NCI-H2107 (cell line): ENCODE measurements at places on chromosomes 1 and 21.

- no peak for DNase-seq
These were observed 22.6 kb downstream of the PHACTR4 start for GRCh38 chr1:28392027-28392652.

DNA sequence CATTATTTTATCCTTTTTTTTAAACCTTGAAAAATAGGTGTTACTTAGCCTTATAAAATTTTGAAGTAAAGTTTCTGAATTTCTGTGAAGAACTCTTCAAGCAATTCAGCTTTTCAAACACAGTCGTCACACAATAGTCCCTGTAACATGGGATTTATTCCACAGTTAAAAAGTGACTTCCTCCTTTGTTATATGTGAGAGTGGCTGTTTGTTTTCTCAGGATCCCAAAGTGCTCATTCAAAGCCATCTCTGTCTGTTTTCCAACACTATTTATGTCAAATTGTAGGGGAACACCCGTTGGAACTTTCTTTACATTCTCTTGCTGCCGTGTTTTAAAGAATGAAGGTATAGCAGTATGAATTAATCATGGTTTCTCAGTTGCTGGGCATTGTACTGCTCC lies 80.8 kb upstream of the GPR52 start:
- DNase-seq: no peak

DNA sequence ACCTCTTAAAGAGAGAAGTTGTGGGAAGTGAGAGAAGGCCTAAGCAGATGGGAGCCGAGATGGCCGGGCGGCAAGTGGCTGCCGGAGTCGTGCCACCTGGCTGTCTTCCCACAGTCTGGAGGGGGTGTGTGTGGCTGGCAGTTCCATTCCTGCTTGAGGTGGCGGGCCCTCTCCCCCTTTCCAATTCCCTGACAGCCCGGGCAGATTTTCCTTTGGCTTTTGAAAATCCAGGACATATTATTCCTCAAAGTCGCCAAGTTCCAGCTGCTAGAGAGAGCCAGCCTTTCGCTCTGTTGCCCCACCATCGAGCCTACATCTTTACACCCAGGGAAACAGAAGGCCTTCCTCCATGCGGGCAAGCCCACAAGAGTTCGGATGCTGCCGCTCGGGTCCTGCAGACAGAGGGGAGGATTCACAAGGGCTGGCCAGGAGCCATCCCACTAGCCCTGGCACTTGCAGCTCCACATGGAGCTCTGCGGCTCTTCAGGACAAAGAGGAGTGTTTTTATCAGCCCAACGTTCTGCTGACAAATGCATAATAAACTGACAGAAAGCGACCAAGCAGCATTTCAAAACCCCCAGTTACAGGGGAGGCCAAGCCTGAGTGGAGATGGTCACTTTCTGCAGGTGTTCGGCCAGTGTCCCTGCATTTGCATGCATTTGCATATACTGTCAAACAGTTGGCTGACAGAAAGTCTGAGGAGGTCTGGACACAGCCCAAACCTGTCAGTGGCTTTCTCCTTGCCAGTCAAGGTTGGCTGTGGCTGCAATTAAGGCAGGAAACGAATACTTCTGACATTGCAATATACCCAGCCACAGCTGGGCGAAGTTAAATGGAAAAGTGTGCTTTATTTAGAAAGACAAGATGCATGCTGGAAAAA lies 45.9 kb downstream of the OLIG1 start:
- DNase-seq: no peak

GRCh38 chr1:179129702-179130473 lies 48.0 kb downstream of the TOR3A start:
- DNase-seq: no peak

GRCh38 chr1:22487781-22488180 lies 36.1 kb downstream of the ZBTB40 start:
- DNase-seq: no peak

DNA sequence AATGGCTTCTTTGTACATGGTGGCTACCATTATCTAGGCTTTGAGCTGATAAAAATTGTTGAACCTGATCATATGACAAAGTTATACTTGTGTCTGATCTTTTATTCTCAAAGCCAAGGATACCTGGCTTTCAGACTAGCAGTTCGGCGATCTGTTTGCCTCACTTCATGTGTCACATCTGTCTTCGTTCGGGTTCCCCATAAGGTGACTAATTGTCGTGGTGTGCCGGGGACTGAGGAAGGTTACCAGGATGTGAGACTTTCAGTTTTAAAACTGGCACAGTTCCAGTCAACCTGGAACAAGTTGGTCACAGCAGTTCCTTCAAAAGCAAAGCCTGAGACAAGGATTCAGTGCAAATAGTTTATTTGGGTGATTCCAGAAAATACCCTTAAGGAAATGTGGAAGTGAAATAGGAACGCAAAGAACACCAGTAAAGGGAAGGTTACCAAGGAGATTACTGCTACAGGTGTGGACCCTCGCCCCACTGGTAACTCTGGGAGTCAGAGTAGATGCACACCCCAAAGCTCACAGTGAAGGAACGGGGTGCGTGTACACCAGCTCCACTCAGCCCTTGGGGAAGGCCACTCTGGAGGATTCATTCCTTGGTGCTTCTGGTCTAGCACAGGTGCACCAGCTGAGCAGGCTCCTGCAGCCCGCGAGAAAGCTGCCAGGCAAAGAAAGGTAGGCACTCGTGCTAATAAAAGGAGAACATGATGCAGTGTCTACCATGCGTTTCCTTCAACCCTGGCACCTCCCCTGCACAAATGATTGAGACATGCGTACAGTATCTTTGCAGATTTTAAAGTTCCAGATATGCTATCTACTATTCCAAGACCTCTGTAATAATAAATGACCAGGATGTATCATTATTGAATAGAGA lies 69.0 kb downstream of the VWA5B1 start:
- DNase-seq: no peak

GRCh38 chr21:46195595-46196195 lies 11.4 kb upstream of the SPATC1L start:
- DNase-seq: no peak

DNA sequence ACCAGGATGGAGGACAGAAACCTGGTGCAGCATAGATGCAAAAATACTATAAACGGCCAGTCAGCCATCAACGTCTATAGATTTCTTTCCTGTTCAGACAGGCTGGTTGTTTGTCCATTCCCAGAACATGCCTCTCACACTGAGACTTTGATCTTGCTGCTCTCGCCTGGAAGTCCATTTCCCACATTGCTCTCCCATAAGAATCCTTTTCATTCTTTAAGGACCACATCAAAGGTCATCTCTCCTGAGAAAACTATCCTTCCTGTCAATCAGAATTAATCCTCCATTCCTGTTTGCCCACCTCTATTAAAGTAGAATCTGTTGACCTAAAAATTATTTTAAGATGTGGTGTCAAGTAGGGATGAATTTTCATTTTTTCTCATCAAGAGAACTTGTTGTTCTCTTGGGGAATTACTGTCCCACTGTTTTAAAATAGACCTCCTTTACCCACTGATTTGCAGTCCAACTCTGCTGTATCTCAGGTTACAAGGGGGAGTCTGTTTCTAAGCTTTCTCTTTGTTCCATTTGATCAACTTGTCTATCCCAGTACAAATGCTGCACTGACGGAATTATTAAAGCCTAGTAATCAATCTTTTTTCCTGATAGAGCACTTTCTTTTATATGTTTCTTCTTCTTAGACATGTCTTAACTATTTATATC lies 172.7 kb downstream of the PATJ start:
- DNase-seq: no peak

GRCh38 chr1:41245659-41246058 lies 3.6 kb upstream of the SCMH1 start:
- no peak for DNase-seq

- DNase-seq: no peak
These were observed 37.6 kb downstream of the OR10R2 start for GRCh38 chr1:158509471-158510156.

- DNase-seq: no peak
These were observed 13.4 kb downstream of the C1orf174 start for GRCh38 chr1:3886691-3887090.

DNA sequence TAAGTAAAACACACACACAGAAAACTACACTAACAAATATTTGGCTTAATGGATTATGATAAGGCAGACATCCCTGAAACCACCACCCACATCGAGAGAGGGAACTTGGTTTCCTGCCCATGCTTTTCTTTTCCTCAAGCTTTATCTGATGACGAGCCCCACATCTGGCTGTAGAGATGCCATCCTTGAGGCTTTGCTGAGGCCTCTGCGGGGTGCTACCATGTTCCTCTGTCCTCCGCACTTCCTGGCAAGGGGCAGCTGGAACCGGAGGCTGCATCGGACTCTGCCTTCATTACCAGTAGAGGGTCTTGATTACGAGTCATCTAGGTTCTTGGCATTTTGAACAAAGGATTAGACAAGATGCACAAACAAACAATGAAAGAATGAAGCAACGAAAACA lies 21.7 kb upstream of the C1orf174 start:
- DNase-seq: no peak

DNA sequence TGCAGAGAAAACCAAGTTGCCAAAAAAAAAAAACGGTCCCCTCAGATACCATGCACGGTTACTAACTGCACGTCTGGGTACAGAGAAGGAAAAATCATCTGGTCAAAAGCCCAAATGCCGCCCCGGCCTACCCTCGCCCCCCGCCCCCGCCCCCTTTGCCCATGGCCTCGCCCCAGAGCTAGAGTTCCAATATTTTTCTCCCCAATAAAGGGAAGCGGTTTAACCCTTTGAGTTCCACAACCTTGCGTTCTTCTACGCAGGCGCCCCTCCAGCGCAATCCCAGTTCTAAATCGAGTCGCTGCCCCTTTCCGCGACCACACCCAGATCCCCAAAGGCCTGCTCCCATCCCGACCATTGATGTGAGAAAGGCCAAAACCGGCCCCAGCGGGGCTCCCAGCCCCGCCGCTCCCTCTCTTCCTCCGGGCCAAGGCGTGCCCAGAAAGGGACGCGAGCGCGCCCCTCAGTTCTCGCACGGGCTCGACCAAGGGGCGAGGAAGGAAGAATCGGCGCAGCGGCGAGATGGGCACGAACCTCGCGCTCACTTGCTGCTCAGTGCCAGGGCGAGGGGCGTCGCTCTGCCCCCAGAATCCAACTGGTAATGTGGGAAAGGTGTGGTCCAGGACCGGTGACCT lies 797 bp downstream of the WDR47 start:
- no peak for DNase-seq

DNA sequence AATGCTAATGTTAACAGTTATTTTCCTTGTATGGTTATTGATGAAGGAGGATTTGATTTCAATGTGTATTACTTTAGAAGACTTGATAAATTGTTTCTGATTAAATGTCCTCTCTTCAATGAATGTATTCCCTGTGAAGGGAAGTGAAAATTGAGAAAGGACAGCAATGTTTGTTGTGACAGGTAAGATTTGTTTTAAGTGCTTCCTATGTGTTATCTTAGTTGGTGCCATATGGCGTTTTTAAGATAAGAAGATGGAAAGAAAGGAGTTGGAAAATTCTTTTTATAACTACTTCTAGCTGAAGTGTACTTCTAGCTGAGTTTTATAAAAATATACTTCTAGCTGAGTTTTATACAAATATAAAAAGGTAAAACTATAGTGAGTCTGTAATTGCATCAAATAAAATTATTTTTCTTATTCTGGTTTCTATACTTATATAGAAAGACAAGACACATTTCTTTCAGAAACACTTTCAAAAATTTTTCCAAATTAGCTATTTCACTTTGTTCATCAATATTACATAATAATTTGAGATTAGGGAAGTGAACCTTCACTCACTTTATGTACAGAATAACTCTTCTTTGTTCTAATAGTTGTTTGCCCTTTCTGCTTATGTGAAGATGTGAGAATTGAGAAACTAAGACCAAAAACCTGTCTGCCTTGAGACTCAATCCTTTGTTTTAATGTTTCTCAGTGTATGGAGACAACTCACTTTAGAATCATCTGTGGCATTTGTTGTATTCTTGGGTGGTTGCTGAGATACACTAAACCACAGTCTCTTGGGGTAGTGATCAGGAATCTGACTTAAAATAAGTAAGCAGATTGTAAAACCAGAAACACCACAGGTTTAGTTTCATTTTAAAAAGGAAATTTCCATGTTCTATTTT lies 382.9 kb upstream of the B3GALT2 start:
- DNase-seq: no peak

DNA sequence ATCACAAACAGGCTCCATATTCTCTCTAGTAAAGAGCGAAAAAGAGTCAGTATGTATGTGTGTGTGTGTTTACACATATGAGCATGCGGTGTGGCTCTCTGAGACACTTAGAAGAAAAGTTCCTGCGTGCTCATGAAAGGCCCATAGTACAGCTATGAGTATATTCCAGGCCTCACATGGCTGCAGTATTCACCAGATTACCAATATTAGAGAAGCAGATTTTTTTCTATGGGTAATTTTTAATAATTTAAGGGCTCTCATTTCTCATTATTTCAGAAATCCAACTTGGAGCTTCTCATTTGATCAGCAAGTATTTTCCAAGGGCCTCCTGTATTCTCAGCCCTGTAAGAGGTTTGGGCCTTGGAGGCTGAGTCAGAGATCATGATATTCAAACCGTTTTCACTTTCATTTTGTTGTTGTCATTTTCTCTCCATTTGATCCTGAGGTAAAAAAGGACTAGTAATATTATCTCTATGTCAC lies 232.9 kb upstream of the SGIP1 start:
- DNase-seq: no peak

DNA sequence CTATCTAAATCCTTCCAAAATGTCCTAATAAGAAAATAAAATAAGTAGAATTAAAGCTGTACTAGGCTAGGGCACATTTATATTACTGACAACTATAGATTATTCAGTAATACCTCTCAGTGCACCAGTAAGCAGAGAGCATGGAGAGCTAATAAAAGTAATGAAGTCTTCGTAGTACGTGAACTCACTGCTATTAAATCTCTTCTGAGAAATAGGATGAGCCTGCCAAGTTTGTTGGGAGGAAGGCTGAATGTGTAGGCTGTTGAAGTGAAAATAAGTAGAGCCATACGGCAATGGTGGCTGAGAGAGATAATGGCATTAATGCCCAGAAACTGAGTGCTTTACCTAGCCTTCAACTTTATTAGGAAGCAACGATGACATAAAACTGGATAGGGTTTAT lies 73.9 kb upstream of the NR5A2 start:
- DNase-seq: no peak

DNA sequence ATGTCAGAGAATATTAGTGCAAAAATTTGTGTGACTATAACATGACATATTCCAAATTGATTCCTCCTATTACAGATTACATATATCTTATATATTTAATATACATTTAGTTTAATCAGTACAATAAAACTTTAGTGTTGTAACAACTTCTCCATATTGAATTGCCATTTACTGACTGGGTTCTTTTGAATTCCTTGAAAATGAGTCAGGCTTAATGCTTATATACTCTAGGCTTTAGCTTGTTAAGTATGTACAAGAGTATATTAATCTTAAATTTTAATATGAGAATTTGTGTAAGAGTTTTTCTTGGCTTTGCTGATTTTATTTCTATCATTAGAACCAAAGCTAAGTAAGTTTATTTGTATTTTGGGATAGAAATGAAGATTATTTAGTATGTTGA lies 40.3 kb downstream of the XPR1 start:
- DNase-seq: no peak
